T-helper 1 cell (primary cell): ENCODE measurements at places on chromosomes 7 and 10.

DNA sequence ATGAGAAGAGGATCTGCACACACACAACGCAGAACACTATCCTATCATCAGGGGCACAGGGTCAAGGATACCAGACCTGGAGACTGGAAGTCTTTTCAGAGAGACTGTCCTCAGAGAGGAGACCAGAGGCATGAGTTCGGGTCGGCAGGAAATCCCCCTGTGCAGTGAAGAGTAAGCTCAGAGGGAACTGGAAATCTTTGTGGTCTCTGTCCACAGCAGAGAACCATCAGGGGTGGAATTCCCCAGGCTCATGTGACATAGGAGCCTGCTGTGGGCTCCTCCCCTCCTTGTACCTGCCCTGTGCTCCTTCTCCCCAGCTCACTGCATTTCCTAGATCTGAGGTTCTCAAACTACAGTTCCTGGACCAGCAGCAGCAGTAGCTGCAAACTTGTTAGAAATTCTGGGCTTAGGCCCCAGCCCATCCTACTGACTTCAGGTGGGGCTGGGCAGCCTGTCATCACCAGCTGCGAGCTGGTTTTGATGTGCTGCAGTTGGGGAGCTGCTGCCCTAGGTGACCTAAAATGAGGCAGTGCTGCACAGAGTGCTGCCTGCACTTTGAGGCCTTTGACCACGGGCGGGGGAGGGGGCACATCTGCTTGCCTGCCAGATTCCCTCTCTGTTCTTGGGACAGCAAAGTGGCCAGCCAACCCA, 2.4 kb downstream of the ZMIZ2 start:
- DNase-seq = peak; percentile 57

DNA sequence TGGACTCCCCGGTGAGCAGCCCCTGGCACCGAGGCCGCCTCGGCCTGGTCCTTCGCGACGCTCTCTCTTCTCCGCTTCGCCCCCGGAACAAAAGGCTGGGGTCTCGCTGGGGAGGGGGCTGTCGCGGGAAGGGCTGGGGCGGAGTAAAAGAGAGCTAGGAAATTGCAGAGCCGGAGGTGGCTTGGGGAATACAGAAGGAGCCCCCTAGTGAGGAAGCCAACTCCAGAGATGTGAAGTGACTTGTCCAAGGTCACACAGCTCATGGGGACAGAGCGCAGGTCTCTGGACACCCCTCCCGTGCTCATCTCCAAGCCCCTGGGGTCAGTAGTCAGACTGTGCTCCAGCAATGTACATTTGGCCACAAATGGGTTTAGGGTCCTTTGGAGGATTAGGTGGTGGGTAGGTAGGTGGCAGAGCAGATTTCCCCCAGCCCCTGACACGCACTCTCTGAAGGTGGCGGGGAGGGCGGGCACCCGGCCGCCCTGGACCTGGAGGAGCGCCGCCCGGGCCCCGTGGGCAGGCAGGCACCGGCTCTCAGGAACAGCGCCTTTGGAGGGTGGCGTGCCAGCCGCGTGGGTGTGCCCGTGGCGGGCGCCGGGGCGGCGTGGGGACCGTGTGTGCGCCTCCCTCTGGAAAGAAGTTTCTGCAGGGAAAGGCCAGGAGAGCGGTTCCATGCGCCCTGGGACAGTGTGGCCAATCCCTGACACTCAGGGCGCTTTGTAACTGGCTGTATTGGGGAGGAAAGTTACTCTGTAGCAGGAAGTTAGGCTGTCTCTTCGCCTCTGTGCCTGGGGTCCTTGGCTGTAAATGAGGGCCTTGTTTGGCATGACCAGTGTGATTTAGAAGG, 910 bp downstream of the WIPF3 start:
- DNase-seq = no peak

DNA sequence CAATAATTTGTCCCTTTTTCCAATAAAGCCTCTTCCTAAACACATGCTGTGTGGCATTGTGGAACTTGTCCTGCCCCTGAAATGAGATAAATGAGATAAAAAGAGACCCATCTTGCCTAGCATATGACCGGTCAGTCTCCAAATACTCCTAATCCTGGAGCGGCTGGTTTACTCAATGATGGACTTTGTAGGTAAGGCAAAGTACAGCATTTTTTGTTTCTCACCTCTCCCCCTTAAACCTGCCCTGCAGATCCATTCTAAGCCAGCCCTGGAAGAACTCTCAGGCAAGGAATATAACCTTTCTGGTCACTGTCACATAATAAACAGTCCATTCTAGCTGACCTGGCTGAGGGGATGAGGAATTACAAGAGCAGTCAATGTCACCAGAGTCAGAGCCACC, 110.7 kb downstream of the C1GALT1 start:
- DNase-seq = no peak

DNA sequence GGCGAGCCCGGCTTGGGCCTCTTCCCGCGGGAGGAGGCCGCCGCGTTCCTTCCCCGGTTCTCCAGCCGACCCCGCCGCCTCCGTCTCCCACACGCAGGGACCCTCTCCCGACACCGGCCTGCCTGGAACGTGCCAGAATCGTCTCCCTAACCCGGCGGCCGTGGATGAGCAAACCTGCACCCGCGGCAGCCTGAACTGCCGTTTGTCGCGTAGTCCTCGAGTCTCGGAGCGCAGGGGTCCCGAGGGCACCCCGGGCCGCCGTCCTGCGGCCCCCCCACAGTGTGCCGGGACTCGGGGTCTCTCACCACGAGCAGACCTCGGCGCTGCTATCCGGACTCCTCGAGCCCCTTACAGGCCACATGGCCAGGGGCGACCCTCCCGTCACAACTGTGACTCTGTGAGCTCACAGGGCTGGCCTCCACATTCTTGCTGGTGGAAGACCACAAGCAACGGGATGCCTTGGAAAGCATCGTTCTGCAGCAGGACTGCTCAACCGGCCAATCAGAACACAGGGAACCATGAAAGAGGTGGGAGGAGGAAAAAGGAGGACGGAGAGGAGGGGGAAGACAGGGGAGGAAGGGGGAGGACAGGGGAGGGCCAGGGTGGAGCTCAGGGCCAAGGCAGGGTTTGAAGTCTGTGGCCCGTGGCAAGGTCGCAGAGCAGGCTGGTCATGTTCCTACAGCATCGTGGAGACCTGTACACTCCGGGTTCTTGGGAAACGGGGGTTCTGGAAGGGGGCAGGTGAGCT, 276.9 kb downstream of the DNAJB6 start:
- DNase-seq = no peak

- DNase-seq = no peak
These were observed 340.2 kb downstream of the LRMDA start for GRCh38 chr10:75771606-75772005.

GRCh38 chr7:22251281-22251680, 105.7 kb downstream of the RAPGEF5 start:
- DNase-seq = no peak

- no peak for DNase-seq
These were observed 8.0 kb upstream of the ZMIZ1 start for GRCh38 chr10:79060641-79061255.

DNA sequence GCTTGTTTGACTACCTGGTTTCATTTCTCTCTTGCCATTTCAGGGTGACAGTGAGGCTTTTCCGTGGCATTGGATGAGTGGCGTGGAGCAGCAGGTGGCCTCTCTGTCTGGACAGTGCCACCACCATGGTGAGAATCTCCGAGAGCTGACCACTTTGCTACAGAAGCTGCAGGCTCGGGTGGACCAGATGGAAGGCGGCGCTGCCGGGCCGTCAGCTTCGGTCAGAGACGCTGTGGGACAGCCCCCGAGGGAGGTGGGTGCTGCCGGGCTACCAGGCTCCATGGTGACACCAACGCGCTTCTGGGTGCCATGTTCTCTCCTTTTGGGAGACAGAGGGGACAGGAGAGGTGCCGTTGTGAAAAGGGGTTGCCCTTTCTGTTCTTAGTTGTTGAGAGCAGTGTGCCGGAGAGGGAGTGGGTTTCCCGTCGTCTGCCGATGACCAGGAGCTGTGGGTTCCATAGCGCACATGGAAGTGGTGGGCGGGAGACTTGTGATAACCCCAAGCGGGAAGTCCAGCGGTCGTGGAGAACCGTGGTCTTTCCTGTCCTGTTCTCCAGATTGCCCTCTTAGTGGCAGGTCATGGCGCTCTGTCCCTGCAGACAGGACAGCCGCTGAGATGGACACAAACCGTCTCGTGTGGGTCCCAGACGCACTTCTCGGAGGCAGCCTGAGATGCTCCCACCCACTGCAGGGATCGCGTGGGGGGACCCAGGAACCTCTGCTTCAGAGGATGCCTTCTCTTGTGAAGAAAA, 21.3 kb downstream of the SUN1 start:
- DNase-seq = no peak

DNA sequence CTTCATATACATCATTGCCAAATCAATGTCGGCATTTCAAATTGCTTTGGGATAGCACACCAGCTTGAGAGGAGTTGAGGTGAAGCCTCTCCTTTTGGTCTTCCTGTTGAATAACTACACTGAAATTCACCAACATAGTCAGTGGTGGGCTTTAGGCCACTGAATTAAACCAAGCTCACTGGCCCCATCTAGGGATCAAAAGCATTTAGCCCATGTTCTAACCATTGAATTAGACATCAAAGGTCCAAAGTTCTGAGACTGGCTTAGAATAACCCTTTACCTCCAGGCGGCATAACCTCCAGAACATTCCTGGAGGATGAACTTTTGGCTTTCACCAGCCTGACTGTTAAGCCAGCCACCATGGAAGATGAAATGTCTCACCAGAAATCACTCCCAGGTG, 54.6 kb downstream of the BPGM start:
- DNase-seq = peak; percentile 13

DNA sequence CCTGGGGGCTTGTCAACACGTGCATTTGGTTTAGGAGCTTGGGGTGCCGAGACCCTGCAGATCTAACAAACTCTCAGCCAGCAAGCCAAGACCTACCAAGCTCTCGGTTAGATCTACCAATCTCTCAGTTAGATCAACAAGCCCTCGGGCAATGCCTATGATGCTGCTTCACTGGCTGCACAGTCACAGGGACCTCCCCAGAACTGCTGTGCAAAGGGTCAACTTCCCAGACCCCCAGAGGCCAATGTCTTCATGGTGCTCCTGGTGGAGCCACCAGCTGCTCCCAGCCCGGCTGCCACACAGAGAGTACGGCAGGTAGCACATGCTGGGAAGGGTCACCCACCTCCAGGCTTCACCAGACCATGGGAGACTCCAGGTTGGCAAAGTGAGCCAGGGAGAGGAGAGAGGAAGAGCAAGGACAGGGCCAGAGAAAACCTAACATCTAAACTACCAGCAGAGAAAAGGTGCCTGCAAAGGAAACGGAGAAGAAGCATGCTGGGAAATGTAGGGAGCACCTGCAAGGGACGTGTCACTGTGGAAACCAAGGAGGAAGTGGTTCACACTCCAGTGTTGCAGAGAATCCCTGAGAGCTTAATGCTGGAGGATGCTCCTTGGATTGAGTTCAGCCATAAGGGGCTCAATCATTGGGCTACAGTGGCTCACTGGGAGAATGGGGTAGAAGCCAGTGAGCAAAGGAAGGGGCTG, 51.5 kb upstream of the GDF10 start:
- DNase-seq = no peak

- DNase-seq = no peak
These were observed 120.9 kb downstream of the PLXNA4 start for GRCh38 chr7:132455378-132455777.

DNA sequence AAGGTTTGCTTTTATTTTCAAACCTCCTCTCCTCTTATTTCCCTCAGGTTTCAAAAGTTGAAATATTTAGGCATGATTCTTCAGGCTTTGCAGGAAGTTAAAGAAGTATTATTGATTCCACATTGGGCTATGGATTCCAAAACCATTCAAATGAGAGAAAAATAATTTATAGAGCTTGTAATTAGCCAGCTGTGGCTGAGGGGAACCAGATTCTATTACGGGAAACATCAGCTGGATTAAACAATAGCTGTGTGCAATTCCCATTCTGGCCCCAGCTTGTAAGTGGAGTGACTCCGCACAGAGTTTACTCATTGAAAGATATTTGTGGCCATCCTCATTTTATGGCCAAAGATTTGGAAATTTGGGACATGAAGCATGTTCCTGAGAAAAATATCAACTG, 77.0 kb upstream of the PHYHIPL start:
- DNase-seq = no peak

DNA sequence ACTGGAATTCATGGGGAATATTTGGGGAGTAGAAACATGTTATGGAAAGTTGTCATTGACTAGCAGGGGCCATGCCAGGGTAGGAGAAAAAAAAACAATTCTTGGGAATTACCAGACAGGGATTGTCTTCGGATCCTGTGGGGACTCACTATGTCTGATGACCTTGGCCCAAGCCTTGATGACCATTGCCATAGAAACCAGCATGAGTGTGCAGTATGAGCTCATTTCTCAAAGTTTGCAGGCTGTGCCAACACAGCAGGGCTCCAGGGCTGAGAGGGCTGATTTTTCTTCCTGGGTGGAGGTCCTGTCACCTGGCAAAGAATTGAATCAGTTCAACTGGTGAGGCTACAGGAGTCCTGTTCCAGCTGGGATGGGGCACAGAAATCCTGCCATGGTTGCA, 198.3 kb downstream of the ADRA2A start:
- DNase-seq = no peak
